Iris pigment epithelial cell (primary cell): ENCODE measurements at places on chromosomes 13 and 19.

GRCh38 chr19:4053423-4054324 lies 13.0 kb downstream of the ZBTB7A start:
- no peak for DNase-seq

DNA sequence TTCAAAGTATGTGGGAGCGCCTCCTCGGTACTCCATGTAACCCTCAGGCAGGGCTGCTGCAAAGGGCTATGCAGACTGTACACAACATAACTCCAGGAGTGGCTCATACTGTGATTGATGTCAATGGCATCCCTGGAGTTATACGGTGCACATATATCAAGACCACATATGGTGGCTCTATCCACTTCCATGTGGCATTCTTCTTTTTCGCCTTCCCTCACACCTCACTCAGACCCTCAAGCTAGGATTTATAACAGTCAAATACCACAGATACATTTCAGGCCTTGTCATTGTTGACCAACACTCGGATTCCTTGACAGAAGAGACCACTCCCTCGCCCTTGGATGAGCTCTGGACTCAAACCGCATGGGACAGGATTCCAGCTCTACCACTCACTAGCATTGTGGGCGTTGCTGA lies 11.3 kb upstream of the UBL3 start:
- peak; percentile 80 for DNase-seq

DNA sequence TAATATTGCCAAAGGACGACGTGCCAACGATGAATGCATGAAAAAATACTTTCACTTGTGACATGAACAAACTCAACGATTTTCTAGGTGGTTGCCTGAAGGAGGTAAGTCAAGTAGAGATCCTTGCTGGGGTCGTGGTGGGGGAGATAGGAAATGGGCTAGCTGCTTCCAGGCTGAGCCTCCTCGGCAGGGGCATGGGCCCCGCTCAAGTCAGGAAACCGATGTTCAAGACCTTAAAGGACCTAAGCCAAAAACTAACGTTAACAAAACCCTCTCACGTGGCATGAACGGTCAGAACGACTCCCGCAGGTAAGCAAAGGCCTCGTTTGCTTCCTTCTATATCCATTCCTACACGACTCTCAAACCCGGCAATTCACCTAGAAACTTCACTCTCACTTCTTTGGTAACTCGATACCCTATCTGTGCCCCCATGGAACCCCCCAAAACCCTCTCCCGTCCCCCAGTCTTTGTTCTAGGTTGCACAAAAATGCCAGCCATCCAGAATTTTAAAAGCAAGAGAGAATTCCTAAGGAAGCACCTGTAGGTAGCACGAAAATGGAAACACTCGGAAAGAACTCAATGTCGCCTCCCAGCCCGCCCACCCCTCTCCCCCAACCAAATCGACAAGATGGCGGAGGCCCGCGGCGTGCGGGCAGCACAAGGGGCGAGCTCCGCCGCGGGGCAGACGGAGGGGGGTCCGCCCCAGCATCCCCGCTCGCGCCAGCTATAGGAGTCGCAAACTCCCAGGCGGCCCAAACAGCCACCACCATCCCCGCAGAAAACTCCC lies 13.6 kb downstream of the ACP4 start:
- peak; percentile 18 for DNase-seq

DNA sequence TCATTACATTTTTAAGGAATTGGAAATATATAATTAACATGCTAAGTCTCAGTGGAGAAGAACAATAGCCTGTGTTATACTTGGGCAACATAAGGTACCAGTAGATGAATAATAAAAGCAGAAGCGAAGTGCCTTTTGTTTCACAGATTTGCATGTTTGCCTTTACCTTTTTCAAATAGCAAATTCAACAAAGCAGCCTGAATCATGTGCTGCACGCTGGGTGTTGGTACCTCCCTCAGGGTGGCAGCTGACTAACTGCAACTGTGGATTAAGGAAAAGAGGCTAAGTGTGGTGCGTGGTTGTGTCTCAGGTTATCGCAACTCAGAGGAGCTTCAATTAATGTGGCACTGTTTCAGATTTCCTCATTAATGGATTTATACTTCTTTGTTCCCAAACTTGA lies 189.0 kb downstream of the LMO7 start:
- no peak for DNase-seq

- peak; percentile 82 for DNase-seq
These were observed 3.1 kb upstream of the CTXN1 start for GRCh38 chr19:7928741-7929701.

- DNase-seq = no peak
These were observed 35.1 kb upstream of the ZNF808 start for GRCh38 chr19:52492201-52492993.

GRCh38 chr13:59963383-59963782 lies 200.3 kb downstream of the DIAPH3 start:
- no peak for DNase-seq

DNA sequence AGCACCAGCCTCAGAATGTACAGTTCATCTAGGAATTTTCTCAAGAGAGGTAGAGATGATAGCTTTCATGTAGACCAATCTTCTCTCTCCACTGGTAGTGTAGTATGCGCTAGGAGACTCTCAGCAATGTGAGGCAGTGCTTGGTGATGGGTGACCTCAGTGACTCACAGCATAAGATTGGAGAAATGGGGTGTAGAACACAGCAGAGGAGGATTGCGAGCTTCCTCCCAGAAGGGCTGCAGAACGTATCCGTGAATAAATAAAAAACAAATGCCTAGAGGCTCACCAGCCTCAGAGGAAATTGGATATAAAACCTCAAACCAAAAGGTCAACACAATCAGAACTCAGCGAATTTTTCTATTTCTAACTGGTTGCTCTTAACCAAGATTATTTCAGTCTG lies 182.9 kb upstream of the RXFP2 start:
- peak; percentile 76 for DNase-seq

- no peak for DNase-seq
These were observed 9.6 kb upstream of the NMRK2 start for GRCh38 chr19:3923096-3923758.

DNA sequence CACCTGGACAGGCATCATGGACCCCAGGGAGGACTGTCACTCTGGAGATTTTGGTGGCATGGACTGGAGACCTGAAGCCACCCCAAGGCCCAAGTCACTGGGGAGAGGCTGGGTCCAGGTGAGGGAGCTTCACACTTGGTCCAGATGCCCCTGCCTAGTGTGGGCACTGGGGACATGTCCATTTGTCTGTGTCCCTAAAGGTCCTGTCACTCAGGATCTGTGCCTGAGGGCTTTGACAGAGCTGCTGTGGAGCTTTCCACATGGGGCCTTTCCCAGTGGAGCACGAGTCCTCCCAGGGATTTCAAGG lies 40.5 kb upstream of the CEACAM8 start:
- no peak for DNase-seq

DNA sequence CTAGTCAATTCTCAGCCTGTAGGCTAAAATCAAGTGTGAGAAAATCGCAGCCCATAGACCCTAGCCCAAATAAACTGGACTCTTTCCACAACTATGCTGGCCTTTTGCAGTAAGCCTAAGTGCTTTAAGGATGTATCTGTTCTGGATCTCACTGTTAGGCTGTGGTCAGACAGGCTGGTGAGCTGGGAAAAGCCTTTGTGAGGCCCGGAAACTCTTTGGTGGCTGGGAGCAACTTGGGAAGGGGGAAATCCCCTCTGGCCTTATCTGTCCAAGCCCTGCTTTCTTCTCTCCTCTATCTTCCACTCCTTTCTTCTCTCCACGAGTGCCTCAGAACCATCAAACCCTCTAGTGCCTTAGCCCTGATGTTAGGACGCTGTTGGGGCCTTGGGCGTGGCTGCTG lies 135.4 kb downstream of the LACC1 start:
- no peak for DNase-seq

- peak; percentile 39 for DNase-seq
These were observed 4.0 kb upstream of the ZNF8 start for GRCh38 chr19:58274771-58275201.

GRCh38 chr19:12953138-12953798 lies 3.8 kb downstream of the GADD45GIP1 start:
- no peak for DNase-seq

GRCh38 chr13:76864259-76864658 lies 21.9 kb downstream of the KCTD12 start:
- no peak for DNase-seq

DNA sequence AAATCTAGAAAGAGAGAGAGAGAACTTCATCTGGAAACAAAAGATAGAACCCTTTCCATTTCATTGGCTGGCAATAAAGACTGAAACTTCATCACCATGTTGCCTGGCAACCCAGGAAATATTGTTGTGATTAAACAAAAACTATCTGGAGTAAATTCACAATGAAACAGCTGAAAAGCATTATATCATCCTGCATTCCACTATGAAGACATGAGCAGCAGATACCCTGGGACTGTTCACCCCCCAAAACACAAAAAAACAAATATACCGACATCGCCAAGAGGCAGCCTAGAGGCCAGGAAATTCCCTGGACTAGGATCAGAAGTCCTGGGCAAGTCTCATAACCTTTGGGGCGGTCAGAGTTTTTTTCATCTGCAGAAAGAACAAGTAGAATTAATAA lies 158.3 kb downstream of the FOXO1 start:
- DNase-seq = peak; percentile 80

DNA sequence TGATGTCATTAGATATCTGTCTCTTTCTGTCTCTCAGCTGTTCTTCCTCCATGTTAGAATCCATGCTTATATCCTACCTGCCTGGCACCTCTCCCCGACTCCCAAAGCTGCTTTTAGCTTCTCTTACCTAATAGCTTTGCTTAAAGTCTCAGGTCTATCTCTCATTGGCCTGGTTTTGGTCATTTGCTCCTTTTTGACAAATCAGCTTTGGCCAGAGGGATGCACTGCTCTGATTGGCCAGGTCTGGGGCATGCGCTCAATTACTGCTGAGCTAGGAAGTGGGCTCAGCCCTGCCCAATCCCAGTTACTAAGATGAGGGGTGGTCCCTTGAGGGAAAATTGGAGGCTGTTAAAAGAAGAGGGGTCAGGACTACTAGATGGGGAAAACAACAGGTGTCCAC lies 11.5 kb upstream of the CLASRP start:
- DNase-seq = no peak

- DNase-seq = peak; percentile 92
These were observed 496.7 kb downstream of the EFNB2 start for GRCh38 chr13:106038752-106039151.

DNA sequence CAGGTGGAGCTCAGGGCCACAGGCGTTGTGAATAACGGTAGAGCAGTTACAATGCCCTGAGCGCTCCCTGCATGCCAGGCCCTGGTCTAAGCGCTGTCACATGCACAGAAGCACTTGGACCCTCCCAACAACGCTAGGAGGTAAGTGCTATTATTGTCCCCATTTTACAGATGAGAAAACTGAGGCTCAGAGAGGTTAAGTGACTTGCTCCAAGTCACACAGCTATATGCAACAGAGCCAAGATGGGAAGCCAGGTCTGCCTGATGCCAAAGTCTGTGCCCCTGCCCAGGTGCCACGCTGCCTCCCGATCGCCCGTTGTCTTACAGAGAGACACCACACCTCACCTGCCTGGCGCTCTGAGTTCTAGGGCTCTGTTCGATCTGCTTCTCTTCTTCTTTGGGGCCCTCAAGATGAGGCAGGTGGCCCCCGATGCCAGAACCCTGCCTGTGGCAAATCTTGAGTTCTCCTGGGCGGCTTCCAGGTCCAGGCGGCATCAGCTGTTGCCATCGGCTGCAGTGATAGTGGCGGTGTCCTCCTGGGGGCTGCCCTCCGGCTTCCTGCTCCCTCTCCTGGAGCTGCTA lies 20.0 kb downstream of the YIPF2 start:
- no peak for DNase-seq

- DNase-seq = no peak
These were observed 69.7 kb downstream of the UFM1 start for GRCh38 chr13:38419312-38419873.

DNA sequence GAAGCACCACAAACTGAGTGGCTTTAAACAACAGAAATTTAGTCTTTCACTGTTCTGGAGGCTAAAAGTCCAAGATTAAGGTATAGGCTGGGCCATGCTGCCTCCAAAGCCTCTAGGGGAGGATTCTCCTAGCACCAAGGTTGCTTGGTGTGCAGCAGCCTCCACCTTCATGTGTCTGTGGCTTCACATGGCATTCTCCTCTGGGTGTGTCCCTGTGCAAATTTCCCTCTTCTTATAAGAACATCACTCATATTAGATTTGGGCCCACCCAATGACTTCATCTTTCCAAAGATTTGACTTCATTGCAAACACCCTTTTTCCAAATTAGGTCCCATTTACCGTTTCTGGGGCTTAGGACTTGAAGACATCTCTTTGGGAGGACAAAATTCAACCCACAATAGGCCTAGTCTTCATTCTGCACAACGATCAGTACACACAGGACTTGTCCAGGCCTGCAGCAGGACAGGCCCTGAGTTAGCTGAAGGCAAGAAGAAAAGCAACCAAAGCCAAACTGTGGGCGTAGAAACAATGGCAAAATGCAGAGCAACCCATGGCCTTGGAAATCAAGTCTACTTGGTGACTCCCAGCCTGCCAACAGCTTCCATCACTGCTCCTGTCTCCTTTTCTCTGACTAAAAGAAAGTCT lies 521.2 kb upstream of the NBEA start:
- no peak for DNase-seq

- no peak for DNase-seq
These were observed 3.4 kb downstream of the ATP1A3 start for GRCh38 chr19:41990615-41991014.

DNA sequence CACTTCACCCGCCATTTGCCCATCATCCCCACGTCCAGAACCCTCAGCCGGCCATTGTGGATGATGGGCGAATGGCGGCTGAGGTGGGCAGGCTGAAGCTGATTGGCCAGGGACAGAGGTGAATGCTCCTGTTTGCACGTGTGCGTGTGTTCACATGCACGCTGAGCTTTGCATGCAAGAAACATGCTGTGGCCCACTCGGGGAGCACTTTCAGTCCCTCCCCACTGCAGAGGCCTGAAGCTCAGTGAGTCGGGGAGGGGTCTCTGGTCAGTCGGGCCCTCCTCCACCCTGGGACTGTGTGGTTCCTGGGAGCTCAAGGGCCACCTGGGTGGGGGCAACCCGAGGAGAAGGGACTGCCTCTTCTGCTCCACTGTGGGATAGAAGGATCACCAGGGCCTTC lies 24.9 kb downstream of the CEBPA start:
- no peak for DNase-seq

GRCh38 chr19:17340302-17340870 lies 3.0 kb downstream of the GTPBP3 start:
- DNase-seq = no peak

GRCh38 chr13:28718196-28718542 lies 601 bp downstream of the SLC46A3 start:
- peak; percentile 46 for DNase-seq

- peak; percentile 70 for DNase-seq
These were observed 242.8 kb downstream of the ENOX1 start for GRCh38 chr13:43544011-43544410.

DNA sequence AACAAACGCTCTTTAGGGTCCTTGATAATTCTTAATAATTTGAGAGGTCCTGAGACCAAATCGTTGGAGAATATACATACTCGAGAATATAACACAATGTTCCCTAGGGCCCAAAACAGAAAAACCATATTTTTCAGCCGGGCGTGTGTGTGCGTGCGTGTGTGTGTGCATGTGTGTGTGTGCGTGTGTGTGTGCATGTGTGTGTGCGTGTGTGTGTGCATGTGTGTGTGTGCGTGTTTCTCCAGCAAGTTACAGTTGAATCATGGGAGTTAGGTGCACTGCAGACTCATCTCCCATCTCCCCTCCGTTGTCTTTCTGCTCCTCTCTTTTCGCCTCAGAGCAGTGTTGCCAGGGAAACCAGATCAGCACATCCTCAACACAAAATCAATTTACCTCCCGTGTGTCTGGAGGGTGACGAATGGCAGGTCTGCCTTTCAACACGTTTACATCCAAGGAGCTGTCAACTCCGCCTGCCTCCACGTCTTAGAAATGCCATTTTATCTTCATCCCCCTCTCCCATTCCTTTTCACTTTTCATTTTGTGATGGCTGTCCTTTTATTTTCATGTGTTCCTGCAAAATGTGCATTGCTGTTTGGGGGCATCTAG lies 8.3 kb upstream of the PNMA8B start:
- DNase-seq = no peak
